Suppressor macrophage (primary cell): ENCODE measurements at places on chromosomes 16 and 17.

GRCh38 chr17:56966338-56966737 lies 5.5 kb upstream of the COIL start:
- no peak for DNase-seq

GRCh38 chr16:17481736-17482135 lies 11.0 kb upstream of the XYLT1 start:
- no peak for DNase-seq

GRCh38 chr17:63960430-63960829 lies 12.3 kb downstream of the SCN4A start:
- DNase-seq, result no peak

DNA sequence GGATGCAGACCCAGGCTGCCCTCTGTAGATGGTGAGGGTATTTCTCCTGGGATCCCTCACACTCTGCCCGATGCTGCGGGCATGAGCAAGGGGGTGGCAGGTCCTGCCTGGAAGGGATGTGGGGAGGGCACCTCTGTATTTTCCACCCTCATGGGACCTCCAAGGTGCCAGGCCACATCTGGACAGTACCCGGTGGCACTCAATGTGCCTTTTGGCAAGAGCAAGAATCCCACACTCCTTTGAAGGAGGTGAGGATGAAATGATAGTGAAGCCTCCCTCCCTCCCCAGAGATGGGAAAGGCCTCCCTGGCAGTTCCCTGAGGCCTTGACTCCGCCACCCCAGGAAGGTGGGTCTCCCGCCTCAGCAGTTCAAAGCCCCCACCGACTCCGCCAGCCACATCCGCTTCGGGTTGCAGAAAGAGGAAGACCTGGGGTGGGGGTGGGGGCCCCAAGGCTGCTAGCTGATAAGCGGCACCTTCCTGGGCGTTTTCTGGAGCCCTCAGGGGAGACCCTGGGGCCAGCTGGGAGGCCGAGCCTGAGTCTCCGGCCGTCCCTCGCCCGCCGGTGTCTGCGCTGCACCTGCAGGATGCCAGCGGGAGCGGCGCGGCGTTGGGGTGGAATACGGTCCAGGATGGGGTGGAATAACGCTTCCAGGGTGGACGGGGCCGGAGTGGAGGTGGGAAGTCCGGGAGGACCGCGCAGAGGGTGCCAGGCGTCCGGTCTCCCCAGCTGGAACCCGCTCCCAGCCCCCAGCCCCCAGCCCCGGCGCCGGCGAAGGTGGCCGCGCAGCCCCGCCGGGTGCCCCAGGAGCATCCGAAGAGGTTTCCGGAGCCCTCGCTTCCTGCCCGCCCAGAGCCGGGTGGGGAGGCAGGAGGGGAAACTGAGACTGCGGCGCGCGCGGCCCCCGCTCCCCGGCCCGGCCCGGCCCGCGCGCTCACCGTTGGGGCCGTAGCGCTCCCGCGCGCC lies 718 bp downstream of the ATP2A3 start:
- peak; percentile 51 for DNase-seq

DNA sequence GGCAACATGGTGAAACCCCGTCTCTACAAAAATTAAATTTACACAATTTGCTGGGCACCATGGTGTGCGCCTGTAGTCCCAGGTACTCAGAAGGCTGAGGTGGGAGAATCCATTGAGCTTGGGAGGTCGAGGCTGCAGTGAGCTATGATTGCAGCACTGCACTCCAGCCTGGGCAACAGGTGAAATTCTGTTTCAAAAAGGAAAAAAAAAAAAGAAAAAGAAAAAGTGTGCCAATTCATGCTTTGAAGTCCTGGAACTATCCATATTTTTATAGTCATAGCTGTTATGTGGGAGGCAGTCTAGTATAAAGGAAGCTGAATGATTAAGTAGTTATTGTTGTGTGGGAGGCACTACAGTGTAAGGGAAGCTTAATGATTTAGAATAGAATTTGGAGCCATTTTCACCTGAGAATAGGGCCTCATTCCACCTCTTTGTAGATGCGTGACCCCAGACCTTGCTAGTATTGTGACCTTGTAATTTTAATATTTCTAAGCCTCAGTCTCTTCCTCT lies 31.6 kb downstream of the IQCK start:
- peak; percentile 13 for DNase-seq
